ENCODE measurements at places on chromosomes 5 and 9.

DNA sequence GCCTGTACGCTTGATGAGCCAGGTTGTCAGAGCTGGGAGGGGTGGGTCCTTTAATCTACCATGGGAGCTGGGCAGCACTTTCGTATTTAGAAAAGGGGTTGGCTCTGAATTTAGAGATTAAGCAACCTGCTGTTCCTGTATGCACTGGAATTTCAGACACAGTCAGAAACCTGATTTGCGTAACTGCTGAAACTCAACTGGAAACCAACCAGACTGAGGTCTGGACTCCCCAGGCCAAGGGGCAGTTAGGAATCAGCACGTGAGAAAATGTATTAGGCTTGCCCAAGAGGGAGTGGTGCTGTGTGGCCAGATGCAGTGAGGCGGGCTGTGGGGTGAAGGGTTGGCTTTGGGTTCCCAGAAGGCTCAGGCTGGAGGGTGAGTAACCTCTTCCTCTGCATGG, 235.0 kb downstream of the GOLPH3 start:
- DNase-seq: no peak

DNA sequence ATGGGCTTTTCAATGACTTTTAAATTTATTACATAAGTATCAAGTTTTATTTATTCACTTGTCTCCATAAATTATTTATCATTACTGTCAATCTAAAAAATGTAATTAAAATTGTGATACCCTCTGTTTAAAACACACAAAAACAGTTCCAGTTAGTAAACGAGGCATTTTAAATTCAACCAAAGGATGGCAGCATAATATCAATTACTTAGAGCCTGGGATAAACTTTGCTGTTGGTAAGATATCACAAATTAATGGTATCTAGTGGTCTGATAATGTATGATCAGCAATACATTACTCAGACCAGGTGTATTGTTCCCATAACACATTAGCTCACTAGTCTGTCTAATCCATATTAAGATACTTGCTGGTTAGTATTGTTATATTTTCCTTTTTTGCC, 9.6 kb upstream of the IFNE start:
- no peak for DNase-seq

- DNase-seq: no peak
Observed at GRCh38 chr5:179223961-179224360, 121.3 kb downstream of the ADAMTS2 start.

- DNase-seq: no peak
Observed at GRCh38 chr9:110842986-110843385, 174.4 kb downstream of the MUSK start.

- DNase-seq: peak; percentile 26
Observed at GRCh38 chr5:176908675-176909368, 9.7 kb upstream of the HK3 start.

DNA sequence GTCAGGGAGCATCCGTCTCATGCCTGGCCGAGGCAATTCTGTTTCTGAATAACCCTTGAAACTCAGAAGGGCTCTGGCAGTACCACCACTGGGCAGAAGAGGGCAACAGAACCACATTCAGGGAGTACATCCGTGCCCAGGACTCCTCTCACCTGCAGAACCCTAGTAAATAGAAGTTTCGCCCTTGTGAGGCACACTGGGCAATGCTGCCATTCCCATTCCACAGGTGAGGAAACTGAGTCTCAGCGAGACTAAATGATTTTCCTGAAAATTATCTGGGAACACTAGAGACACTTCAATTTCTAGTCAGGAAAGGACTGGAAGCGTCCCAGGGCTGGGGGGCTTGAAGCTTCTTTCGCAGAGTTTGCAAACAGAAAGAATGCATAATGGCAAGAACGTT, 74.7 kb downstream of the FGF1 start:
- DNase-seq: peak; percentile 62
